ENCODE measurements at places on chromosomes 4 and X.

DNA sequence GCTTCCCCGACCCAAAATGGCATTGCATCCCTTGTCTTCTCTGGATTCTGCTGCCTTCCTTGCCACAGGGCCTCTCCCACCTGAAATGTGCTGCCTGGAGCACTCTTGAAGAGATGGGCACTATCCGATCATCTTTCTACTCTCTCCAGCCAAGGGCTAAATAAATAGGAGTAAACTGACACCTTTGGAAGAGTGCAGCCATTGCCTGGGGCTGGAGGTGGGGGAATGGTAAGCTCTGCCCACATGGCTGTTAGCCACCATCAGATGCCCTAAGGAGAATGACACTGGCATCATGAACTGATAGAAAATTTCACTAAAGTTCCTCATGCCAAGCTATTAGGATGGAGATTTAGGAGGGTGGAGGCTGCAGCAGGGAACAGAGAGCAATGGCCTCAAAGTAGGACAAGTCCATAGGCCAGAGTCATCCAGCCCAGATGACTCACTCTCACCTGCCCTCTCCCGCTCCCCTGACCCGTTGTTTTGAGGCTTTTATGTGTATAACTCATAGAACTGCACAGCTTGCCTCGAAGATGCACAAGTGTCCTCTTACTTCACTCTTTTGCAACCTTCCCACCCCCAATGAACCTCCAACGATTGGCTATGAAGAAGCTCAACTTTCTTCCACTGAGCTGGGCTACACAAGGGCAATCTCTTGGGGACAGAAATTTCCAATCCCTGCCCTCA is 822 bp upstream of the PFKFB1 start:
- DNase-seq: no peak

GRCh38 chr4:113869743-113870375 is 108.3 kb upstream of the CAMK2D start:
- peak; percentile 76 for DNase-seq

GRCh38 chr4:61493041-61493440 is 292.9 kb downstream of the ADGRL3 start:
- DNase-seq: no peak

- no peak for DNase-seq
Observed at GRCh38 chrX:49111791-49112190, 11.7 kb downstream of the GPKOW start.

- DNase-seq: no peak
Observed at GRCh38 chr4:157010630-157011029, 39.0 kb upstream of the PDGFC start.

DNA sequence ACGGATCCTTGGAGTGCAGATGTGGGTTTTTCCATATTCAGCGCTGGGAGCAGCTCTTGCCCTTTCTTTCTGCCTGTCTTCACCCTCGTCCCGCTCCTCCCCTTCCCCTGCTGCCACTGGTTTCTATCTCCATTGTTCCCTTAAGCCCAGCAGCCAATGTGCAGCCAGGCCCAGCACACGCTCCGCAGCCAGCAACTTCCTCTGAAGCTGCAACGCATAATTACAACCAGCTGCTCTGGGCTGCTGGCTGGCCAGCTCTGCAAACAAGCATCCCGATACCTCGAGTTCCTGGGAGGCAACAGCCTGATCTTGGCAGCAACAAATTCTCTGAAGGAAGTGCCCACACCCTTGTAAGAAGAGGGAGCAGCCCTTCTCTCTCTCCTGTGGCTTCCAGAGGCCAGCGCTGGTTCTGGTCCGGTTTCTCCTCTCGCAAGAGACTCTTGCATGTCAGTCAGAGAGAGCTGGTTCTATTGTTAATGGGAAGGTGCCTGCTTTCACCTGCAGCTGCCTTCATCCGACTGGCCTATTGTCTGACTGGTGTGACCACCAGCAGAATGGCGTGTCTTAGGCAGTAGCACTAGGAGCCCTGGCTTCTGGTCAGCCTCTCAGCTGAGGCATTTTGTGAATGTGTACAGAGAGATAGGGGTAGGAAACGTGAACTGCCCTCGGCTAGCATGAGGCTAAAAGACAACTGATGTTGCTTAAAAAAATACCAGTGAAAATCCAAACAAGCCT is 83.8 kb upstream of the MAML3 start:
- no peak for DNase-seq

All from stimulated activated CD4-positive, alpha-beta T cell treated with anti-CD3 and anti-CD28 coated beads, Interleukin-15, amount 100 ng/mL, for 24 hours (primary cell).